ENCODE measurements at places on chromosomes 5 and 9. TPM values are rescaled to one million over a fixed set of nuclear protein-coding genes. Genes with fewer than 3 reads are reported as not detected.

- DNase-seq: no peak
- H3K27me3 ChIP-seq: no peaks in the 10 kb centered on the region
- H3K27ac ChIP-seq: no peak overlapping the region
- H3K4me1 ChIP-seq: peaks cover under 1% of the 10 kb centered on the region
- peaks cover 7% of the 10 kb centered on the region for H3K36me3 ChIP-seq
Observed at GRCh38 chr5:9473624-9474023, 72.3 kb downstream of the SEMA5A start.

GRCh38 chr5:137630972-137631370 is 104.9 kb downstream of the KLHL3 start:
- no peaks in the 10 kb centered on the region for H3K36me3 ChIP-seq
- no peak overlapping the region for H3K27ac ChIP-seq
- H3K4me3 ChIP-seq: no peak overlapping the region
- H3K4me1 ChIP-seq: peaks cover 17% of the 10 kb centered on the region

SYK gene
- total RNA-seq: 14.6 TPM

LECT2 gene
- total RNA-seq: not detected

All from PC-3 (cell line).